ENCODE measurements at places on chromosomes 6 and 20.

DNA sequence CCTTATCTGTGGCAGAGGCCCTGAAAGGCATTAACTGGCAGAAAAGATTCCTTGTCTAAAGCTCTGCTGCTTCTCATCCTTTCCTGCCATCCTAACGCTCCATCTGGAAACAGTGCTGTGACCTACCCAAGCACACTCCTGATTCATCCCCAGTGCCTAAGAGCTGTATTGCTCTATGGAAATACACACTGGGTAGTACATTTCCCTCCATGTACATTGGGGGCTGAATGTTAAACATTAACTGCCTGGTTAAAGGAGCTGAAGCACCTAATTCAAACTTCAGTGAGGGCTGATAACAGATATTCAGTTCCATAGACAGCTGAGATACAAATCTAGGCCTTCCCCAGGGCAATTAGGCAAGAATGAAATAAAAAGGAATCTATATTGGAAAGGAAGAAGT, 36.7 kb upstream of the GMPR start:
- no peak for DNase-seq

DNA sequence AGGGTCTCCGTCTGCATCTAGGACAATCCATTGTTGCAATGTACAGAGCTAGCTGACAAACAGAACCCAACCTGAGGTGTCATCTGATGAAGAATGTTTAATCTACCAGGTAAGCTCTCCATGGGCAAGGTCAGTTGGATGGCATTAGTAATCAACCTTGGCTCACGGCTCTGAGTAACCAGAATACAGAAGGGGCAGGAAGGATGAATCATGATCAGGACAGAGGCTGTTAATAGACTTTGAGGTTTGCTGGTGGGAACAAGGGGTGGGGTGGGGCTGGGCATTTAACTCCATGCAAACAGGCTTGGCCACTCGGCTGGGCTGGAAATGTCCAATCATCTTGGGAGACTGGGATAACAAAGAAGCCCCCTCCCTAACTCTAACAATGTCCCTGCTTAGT, 77.1 kb upstream of the MRPS10 start:
- no peak for DNase-seq

- no peak for DNase-seq
These were observed 266.5 kb upstream of the RIMS1 start for GRCh38 chr6:71619836-71620235.

- DNase-seq = no peak
These were observed 28.1 kb downstream of the TOX2 start for GRCh38 chr20:43942667-43943285.
